DMS 273 treated with DMSO at 0.1 percent for 48 hours (cell line): ENCODE measurements at places on chromosomes 7 and 10.

DNA sequence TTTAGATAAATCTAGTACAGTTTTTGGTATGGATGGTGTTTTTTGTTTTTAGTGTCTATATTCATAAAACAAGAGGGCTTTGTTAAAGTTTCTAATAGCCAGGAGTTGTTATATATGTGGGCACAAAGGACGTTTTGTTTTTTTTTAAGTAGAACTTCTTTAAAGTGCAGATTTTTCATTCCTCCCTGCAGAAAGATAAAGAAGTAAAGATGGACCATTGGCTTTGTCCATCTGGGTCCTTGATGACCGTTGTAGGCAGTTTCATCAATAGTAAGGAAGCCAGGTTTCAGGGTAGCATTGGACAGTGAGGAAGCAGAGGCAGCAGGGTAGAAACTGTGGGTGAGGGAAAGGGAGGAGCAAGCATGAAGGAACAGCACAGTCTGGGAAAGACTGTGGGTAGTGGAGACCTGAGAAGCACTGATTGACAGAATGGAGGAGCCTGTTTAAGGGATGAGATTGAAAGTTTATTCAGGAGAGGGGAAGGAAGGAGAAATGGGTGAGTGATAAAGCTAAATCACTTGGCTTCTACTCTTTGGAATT lies 5.3 kb downstream of the CALU start:
- DNase-seq: no peak

- DNase-seq: no peak
Observed at GRCh38 chr10:113590581-113590980, 37.7 kb downstream of the HABP2 start.

GRCh38 chr10:68153473-68154210 lies 44.4 kb downstream of the MYPN start:
- peak; percentile 62 for DNase-seq

DNA sequence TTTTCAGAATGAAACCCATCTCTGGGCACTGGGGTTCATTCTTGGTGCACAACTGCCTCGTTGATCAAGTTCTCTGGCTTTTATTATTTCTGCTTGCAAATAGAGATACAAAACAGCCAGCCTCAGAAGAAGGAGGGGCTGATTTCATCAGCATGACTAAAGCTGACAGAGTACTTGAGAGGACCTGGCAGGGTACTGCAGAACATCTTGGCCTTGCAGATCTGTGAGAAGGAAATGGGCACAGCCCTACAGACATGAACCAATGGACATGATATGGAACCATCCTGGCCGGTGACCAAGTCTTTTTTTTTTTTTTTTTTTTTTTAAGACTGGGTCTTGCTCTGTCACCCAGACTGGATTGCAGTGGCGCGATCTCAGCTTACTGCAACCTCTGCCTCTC lies 240.6 kb downstream of the VTI1A start:
- DNase-seq: no peak

DNA sequence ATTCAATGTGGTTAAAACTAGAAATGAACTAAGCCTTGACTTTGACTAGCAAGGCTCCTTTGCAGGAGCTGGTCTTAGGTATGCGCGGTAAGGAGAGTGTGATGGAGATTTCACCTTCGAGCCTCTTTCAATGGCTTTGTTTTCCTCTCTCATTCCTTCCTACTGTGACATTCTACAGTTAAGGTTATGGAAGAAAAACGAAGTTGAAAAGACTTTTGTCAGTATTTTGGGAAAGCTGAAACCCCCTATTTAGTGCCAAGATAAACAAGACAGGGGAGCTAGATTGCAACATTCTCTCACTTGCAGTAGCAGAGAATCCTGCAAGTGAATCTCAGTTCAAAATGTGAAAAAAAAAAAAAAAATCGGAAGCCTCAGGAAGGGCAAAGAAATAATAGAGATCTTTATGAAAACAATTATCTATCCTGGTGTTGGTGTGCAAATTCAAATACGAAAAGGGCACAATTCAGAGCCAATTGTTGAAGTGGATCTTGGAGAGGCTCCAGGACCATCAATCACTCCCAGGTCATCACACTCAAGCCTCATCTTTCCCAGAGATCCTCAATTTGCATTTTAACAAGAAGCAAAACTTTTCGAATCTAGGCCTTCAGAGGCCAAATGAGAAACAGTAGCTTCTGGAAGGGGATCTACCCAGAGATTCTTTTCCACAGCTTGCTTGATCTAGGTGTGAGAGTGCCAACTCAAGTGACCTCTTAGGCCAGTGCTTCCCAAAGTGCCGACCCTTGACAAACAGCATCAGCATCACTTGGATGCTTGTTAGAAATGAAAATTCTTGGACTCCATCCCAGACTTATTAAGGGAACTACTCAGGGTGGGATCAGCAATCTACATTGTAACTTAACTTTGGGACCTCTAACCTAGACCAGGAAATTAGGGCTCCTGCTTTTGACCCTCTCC lies 163.8 kb downstream of the INHBA start:
- DNase-seq: no peak

GRCh38 chr10:17756557-17757217 lies 4.7 kb downstream of the TMEM236 start:
- no peak for DNase-seq

- DNase-seq: no peak
Observed at GRCh38 chr10:25899304-25899703, 34.7 kb upstream of the MYO3A start.
